Left renal pelvis (tissue), 4 donors: ENCODE measurements at places on chromosomes 5 and 9. TPM values are rescaled to one million over a fixed set of nuclear protein-coding genes. Genes with fewer than 3 reads are reported as not detected.

The POU5F2 gene
- 0.01 TPM for polyA plus RNA-seq

The MRPL36 gene
- polyA plus RNA-seq: 31.2 TPM

The MAMDC4 gene
- 6.3 TPM for polyA plus RNA-seq

The NKD2 gene
- polyA plus RNA-seq: 16.7 TPM

The ASTN2 gene
- polyA plus RNA-seq: 22.6 TPM

The ORM2 gene
- not detected for polyA plus RNA-seq

The RMRP gene
- not detected for polyA plus RNA-seq

- no peak for DNase-seq
These were observed 217.6 kb downstream of the NPR3 start for GRCh38 chr5:32928761-32929160.

GRCh38 chr9:122218935-122219855 is 9.6 kb downstream of the LHX6 start:
- no peak for DNase-seq

GRCh38 chr5:55694152-55694830 is 17.8 kb downstream of the SLC38A9 start:
- no peak for DNase-seq

- no peak for DNase-seq
These were observed 45.9 kb upstream of the CEMIP2 start for GRCh38 chr9:71814226-71814625.
